Hematopoietic multipotent progenitor cell treated with erythropoietin and hydrocortisone succinate and interleukin-3 and kit ligand, for 4 days (in vitro differentiated cells): ENCODE measurements at places on chromosomes 7 and 10.

DNA sequence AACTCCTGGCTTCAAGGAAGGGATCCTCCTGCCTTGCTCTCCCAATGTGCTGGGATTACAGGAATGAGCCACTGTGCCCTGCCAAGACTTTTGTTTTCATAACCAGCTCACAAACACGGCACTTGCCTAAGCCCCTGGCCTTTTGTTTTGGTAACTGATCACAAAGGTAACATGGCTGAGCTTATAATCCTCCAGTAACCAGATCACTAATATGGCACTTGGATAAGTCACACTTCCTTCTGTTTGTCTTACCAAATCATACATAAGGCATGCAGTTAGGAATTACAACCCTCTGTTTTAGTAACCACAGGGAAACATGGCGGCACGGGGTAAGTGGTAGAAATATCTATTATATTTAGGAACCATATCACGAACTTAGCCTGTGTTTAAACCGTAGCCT lies 577.1 kb downstream of the CALN1 start:
- no peak for DNase-seq

DNA sequence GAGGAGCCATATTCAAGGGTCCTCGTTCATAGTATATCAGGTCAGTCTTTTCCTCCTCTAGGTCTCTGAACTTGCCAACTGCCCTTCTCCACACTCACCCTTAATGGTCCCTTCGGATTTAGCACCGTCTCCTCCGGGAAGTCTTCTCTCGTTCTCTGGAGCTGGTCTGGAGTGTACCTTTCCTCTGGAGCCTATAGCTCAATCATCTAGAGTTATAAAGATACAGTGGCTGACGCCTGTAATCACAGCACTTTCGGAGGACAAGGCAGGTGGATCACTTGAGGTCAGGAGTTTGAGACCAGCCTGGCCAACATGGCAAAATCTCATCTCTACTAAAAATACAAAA lies 4.4 kb upstream of the SCD start:
- no peak for DNase-seq

- DNase-seq = no peak
Observed at GRCh38 chr10:129775681-129776080, 188.4 kb downstream of the EBF3 start.

DNA sequence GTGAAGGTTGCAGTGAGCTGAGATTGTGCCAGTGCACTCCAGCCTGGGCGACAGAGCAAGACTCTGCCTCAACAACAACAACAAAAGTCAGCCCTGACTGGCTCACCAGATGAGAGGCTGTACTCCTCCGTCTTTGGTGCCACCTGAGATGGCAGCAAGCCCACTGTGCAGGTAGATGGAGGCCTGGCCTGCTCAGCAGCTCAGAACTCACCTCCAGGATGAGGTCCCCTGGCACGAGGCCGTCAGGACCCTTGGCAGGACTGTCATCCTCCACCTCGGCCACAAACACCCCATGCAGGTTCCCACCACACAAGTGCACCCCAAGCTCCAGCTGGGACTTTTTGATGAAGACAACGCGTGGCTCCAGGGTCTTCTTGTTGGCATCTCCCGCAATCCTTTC lies 117.2 kb downstream of the DLG5 start:
- DNase-seq = no peak

DNA sequence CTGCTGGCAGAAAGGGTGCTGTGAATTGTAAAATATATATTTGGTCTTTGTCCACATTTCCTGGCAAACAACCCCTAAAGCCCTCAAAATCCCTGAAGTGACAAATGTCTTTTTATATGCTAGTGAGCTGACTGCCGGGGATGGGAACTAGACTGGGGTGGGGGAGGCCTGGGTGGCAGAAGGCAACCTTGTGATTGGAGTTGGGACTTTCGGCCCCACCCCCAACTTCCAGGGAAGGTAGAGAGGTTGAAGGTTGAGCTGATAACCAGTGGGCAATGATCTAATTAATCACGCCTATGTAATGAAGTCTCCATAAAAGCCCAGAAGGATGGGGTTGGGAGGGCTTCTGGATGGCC lies 2.7 kb downstream of the EPHA1 start:
- DNase-seq = no peak

DNA sequence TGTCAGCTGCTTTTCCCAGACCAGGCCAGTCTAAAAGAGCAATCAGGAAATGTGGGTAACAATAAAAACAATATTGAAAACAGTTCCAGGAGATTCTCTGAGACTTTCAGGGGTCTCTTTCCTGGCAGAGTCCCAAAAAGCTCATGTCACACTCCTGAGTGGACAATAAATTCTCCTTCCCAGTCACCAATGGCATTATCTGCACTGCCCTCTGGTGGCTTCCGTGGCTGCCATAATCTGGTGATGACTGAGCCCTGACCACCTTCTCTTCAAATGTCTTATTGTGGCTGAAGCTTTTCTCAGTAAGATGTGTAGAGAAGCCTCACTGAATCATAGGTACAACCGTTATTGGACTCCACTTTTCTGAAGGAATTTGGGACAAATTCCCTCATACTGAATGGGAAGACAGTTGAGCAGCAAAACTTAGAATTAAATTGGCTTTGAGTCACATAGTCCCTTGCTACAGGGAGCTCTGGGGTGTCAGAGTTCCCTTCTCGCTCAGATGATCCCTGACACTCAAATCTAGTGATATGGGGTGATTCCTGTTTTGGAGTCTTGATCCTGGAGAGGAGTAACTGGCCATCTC lies 24.4 kb upstream of the ASAH2 start:
- peak; percentile 72 for DNase-seq

- peak; percentile 76 for DNase-seq
Observed at GRCh38 chr10:13567030-13567429, 19.7 kb upstream of the PRPF18 start.

GRCh38 chr7:125467996-125468854 lies 538.6 kb upstream of the POT1 start:
- DNase-seq = no peak

DNA sequence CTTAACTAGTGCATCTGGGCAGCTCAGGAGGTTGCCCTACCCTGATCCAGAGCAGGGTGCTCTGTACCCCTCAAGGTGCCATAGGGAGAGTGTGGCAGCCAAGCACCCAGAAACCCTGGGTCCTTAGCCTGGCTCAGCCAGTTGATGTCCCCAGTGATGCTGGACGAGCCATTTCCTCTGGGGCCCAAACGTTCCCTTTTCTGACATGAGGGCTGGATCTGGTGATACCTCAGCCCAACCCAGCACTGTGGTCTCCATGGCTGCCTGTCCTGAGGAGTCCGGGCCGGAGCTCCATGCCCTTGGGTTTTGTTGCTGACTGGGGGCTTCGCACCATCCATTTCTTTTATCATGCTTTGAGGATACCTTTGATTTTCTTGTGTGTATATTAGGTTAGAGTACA lies 87.9 kb upstream of the IKZF1 start:
- no peak for DNase-seq

DNA sequence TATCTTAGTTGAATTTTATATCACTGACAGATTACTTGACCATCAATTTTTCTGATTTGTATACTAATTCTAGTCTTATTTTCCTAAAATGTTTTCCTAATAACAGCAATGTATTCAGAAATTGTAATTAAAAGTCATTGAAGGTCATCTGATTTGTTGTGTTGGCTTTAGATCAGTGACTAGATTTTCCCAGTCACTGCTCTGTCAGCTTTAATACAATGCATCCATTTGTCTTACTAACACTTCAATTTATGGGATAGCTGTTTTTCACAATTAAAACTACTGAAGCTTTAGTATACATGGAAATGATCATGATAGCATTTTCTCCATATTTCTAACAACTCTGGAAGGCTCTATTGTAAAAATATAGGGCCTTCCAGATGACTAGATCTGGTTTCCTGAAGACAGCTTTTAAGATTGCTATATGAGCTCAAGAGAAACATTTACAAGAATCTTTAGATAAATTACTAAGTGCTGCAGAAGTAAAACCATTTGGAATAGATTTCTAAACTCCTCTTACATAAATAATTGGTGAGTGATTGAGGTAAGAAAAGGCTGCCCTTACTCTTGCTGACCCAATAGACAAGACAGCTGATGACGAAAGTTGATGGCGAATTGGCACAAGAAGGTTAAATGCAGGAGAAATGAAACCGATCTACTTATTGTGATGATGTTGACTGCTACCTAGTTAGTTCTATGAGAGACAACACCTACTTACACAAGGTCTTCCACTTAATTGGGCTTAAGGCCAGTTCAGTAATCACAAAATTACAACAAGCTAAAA lies 74.1 kb downstream of the LRRTM3 start:
- no peak for DNase-seq

GRCh38 chr10:74926791-74927585 lies 100.6 kb downstream of the KAT6B start:
- DNase-seq = no peak

GRCh38 chr7:98079891-98080648 lies 26.6 kb upstream of the LMTK2 start:
- no peak for DNase-seq

GRCh38 chr7:132488634-132489302 lies 87.5 kb downstream of the PLXNA4 start:
- peak; percentile 15 for DNase-seq

GRCh38 chr10:119029613-119030420 lies at the start of gene NANOS1:
NANOS1 (plus strand) TSS chr10:119029714; CDS start chr10:119029802, 88 bp downstream.
- peak; percentile 57 for DNase-seq
